ENCODE measurements at places on chromosomes 2 and 18.

DNA sequence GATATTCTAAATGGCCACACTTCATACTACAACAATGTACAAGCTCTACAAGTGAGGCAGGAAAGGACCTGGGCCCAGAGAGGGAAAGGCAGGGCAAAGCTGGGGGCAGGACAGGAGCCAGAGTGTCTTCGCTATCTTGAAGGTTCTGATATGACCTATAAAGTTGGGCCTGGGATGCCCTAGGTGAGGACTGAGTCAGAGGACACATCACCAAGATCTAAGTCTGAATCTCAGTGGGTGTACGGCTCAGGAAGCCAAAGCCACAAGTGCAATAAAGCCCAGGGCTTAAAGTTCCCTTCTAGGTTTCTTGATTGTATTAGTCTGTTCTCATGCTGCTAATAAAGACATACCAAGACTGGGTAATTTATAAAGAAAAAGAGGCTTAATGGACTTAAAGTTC is 219.1 kb downstream of the ALK start:
- DNase-seq = no peak

DNA sequence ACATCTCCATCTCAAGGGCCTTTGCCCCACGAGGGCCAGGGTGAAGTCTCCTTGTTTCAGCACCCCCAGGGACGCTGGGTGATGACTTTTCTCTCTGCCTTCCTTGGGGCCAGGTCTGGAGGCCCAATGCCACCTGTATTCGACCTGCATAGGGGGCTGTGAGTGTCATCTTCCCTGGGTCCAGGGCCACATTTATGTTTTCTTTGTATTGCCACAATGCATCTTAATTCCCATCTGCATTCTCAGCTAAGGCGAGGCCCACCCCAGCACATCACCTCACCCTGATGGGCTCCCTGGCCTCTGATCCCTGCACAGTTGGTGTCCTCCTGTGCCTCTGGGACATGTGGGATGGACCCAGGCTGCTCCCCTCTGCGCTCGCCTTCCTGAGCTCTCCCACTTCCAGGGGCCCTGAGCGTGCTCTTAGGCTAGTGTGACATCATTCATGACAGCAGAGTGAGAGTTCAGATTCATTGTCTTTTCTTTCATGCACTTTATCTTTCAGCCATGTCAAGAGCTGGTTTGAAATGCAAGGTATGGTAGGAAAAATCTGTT is 122.0 kb upstream of the COPS8 start:
- no peak for DNase-seq

GRCh38 chr2:862355-862687 is 88.3 kb upstream of the SNTG2 start:
- no peak for DNase-seq

DNA sequence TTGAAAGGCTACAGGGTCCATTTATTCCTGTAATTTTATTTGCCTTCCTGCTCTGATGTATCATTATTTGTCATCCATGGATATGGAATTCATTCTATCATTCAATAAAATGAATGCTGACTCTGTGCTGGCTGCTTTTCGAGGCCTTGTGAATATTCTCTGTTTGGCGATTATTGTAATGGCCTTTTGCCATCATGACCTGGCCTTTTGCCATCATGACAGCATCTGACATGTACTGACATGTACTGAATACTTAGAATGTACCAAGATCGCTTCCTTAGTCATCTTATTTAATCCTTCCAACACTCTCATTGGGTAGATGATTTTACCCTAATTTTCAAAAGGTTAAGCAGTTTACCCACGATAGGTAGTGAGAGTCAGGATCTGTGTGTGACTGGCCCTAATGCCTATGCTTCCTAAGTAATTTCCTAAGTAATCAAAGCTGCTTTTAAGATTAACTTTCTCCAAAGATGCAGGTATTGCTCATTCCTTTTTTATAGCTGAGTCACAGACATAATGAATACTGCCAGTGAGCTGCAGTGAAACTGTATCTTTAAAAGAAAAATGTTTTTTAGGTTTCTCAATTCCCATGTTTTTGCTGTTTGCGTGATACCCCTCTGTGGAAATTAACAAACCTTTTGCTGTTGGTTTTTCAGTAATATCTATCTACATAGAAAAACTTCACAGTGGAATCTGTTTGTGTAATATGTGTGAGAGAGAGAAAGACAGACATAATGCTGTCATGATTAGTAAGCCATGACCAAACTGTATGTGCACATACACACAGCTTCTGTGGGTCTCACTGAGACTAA is 127.8 kb downstream of the CERS6 start:
- no peak for DNase-seq

DNA sequence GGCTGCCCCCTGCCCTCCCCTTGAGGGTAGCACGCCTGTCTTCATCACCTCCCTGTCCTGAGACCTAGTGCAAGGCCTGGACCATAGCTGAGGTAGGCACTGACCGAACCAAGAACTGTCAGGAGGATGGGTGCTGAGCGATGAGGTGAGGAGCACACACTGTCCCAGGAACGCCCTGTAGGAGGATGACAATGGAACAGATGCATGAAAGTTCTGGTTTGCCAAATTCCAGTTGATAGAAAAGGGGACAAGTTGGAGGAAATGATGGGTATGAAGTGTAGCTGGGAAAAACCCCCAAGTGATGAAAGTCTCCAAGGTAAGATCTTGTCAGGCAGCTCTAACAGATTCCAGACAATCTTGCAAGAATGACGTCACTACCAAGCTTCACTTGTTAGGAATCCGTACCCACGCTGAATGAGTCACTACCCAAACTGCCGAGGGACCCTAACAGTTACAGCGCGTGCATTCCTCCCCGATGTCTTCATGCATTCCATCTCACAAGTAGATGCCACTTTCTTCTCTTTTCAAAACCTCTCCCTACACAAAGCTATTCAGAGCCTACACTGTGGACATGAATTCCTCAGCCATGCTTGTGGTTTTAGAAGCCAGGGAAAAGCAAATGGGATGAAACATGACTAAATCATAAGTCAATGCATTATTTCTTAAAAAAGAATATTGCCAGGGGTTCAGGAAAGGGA is 27.6 kb downstream of the MRPL33 start:
- DNase-seq = no peak

GRCh38 chr18:9838144-9838877 is 47.5 kb upstream of the TXNDC2 start:
- no peak for DNase-seq

DNA sequence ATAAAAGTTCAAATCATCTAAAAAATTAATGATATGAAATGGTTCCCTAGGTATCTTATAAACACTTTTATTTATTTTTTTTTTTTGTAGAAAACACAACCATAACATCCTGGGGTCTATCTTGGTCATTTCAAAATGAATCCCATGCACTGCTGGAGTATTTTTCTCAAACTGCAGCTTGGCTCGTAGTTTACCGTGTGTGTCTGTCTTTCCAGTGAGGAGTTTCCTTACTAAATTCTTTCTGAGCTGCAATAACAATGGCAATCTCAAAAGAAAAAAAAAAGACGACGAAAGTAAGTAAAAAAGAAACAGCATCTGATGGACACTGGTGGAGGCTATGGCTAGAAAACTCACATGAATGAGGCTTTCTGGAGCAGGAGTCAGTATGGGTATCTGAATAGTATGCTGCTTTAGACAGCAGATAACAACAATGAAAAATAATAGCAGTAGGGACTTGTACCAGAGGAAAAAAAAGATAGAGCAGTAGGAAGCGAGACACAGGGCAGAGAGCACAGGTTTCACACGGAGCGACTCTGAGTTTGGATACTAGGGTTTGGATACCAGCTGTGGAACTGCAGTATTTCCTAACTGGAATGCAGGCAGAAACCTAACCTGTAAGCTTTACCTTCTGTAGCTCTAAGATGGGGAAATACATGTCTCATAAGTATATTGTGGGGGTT is 43.5 kb downstream of the CALCRL start:
- DNase-seq = no peak

- no peak for DNase-seq
These were observed 272.0 kb upstream of the DSEL start for GRCh38 chr18:67788310-67789164.

GRCh38 chr2:9741110-9741509 is 102.2 kb upstream of the TAF1B start:
- DNase-seq = no peak

DNA sequence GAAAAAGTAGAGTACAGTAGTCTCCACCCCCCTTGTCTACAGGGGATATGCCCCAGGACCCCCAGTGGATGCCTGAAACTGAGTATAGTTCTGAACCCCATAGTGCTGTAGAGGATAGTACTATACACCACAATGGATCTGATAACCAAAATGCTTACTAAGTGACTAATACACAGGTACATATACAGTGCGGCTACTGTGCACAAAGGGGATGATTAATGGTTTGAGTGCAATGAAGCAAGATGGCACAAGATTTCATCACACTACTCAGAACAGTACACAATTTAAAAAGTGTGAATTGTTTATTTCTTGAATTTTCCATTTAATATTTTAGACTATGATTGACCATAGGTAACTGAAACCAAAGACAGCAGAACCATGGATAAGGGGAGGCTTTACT is 446.9 kb upstream of the NRP2 start:
- no peak for DNase-seq

DNA sequence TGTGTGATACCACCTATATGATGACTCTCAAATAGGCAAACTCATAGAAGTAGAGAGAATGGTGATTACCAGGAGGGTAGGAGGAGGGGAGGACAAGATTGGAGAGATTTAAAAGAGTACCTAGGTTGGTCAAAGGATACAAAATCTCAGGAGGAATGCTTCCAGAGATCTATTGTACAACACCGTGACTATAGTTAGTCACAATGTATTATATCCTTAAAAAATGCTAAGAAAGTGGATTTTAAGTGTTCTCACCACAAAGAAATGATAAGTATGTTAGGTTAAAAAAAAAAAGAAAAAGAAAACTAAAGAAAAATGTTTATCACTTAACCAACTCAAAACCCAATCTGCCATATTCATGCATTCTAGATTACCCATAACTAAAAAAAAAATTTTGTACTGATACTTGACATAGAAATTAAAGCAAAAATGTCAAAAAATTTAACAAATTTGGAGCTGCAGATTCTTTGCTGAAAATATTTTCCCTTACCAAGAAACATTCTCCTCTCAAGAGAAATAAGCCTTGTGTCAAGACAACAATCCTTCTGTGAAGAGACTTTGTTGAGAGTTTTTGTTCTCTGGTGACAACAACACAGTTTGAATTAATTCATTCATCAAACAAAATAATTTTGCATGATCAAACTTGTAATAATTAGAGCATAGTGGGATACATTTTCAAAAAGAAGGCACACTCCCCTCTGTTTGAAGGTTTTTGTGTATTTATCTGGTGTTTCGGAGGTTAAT is 213.1 kb downstream of the DNER start:
- no peak for DNase-seq

DNA sequence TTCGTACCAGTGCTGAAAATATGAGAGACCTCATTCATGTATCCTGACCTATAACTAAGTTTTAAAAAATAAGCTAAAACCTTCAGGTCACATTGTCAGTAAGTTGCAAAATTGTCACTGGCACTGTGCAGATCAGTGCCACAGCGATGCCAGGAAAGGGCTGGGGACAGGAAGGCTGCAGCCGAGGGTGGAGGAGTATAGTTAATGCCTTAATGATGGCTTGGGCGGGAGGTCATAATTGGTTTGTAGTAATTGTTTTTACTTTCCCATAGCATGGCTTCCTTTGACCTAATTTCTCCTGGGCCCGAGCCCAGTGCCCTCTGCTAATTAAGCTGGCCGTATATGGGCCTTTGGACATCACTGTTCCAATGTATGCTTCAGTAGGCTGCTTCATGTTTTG is 47.2 kb upstream of the RAB12 start:
- DNase-seq = no peak

- DNase-seq = no peak
These were observed 15.9 kb downstream of the DSEL start for GRCh38 chr18:67500522-67501205.
